ENCODE measurements at places on chromosomes 1 and 21. TPM values are rescaled to one million over a fixed set of nuclear protein-coding genes. Genes with fewer than 3 reads are reported as not detected.

RAP1GAP gene
- not detected for polyA plus RNA-seq

PTGFR gene
- not detected for polyA plus RNA-seq

RPE65 gene
- not detected for polyA plus RNA-seq

OR2T33 gene
- polyA plus RNA-seq = not detected

LAMB3 gene
- not detected for polyA plus RNA-seq

SH3BGR gene
- 0.86 TPM for polyA plus RNA-seq

MYOC gene
- polyA plus RNA-seq = not detected

MSH4 gene
- not detected for polyA plus RNA-seq

NBPF14 gene
- 36.3 TPM for polyA plus RNA-seq

SPRR2F gene
- polyA plus RNA-seq = not detected

MX2 gene
- 41.0 TPM for polyA plus RNA-seq

FAM72D gene
- polyA plus RNA-seq = not detected

CYP4B1 gene
- polyA plus RNA-seq = not detected

RGS13 gene
- not detected for polyA plus RNA-seq

Measured in naive B cell (primary cell).